ENCODE measurements at places on chromosomes 1 and 21.

- no peak for DNase-seq
Measured at GRCh38 chr1:23664837-23665795, 26.5 kb upstream of the RPL11 start.

- no peak for DNase-seq
Measured at GRCh38 chr1:110173466-110174105, 23.3 kb downstream of the SLC6A17 start.

DNA sequence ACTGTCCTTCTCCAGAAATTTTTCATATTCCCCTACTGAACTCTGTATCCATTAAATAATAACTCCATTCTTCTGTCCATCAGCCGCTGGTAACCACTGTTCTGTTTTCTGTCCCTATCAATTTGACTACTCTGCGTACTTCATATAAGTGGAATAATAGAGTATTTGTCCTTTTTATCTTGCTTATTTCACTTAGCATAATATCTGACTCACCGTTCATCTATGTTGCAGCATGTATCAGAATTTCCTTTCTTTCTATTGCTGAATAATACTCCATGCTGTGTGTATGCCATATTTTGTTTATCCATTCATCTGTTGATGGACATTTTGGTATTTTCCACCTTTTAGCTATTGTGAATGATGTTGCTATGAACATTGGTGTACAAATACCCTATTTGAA, 71.9 kb downstream of the CEP350 start:
- no peak for DNase-seq

DNA sequence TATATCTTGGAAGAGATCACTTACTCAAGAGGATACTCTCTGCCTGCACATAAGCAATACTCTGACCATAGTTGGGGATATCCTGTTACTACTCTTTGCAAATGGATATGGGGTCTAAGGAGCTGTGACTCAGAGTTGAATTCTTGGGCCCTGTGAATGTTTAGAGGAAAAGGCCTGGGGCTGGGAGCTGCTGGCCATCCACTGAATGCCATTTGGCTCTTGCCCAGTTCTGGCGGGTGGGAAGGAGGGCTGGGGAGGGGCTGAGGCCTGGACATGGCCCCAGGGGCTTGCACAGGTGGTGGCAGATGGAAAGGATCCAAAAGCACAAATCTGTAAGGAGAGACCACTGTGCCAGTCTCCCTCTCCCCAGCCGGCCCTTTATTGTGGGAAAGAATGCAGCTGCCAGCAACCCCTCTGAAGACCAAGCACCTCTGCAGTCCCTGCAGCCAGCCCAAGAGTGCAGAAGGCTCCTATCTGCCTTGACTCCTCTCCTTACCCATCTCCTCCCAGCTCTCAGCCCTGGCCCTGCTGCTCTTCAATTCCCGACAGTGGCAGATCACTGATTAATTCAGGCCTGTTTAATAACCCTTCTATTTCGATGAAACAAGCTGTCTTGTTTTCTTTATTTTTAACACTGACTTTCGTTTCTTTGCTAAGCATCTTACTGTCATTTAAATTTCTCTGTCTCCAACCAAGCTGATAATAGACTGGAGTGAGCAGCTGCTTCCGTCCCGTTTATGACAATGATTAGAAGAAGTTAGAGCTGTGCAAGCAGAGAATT, 12.1 kb downstream of the PLXNA2 start:
- peak; percentile 46 for DNase-seq

DNA sequence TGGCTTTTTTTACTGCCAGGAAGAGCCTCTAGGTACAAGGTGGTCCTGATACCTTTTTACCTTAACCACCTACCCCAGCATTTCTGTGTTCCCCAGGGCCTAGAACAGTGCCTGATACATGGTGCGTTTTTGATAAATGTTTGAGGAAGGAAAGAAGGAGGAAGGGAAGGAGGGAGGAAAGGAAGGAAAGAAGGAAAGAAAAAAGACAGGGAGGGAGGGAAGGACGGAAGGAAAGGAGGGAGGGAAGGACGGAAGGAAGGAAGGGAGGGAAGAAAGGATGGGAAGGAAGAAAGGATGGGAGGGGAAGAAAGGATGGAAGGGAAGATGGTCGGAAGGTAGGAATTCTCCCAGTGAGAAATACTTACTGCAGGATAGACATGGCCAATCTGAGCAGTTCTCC, 12.0 kb upstream of the MAGOH start:
- DNase-seq: no peak

GRCh38 chr1:173122344-173122935, 71.7 kb upstream of the TNFSF18 start:
- DNase-seq: no peak

GRCh38 chr1:204503122-204503912, 8.7 kb upstream of the PIK3C2B start:
- DNase-seq: no peak

DNA sequence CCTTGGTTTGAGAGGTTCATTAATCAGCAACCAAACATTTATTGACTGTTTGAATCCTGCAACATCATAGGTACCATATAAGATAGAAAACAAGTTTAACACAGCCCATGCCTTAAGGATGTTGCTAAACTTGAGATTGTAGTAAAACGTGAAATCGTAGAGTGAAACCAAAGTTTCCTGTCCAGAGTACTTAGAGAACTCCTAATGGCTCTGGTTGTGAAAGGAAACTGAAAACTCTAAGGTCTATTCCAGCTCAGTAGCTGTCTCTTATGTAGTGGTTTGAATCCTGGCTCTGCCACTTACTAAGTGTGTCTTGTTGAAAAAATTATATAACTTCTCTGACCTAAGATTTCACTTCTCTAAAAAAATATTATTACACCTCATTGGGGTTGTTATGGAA, 310.9 kb downstream of the NTNG1 start:
- DNase-seq: no peak

DNA sequence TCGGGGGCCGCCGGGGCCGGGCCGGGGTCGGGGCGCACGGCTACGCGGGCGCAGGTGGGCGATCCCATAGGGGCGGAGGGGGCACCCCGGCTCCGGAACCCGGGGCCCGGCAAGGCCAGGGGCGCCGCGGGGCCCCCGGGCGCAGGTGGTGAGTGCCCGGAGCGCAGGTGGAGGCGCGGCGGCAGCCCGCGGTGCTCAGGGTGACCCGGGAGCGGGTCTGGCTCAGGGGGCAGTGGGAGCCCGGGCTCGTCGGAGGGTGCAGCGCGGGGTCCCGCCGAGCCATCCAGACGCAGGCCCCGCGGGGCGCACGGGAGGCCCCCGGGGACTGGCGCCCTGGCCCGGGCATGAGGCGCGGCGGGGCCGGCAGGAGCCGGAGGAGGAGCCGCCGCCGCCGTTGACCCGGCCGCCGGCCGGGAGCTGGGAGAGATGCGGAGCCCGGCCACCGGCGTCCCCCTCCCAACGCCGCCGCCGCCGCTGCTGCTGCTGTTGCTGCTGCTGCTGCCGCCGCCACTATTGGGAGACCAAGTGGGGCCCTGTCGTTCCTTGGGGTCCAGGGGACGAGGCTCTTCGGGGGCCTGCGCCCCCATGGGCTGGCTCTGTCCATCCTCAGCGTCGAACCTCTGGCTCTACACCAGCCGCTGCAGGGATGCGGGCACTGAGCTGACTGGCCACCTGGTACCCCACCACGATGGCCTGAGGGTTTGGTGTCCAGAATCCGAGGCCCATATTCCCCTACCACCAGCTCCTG, 489 bp downstream of the CELSR2 start:
- DNase-seq: no peak

- no peak for DNase-seq
Measured at GRCh38 chr1:93344886-93345632, 648 bp upstream of the DR1 start.

- no peak for DNase-seq
Measured at GRCh38 chr1:5856246-5856815, 135.9 kb downstream of the NPHP4 start.

- no peak for DNase-seq
Measured at GRCh38 chr1:245276445-245276844, 121.7 kb downstream of the KIF26B start.

DNA sequence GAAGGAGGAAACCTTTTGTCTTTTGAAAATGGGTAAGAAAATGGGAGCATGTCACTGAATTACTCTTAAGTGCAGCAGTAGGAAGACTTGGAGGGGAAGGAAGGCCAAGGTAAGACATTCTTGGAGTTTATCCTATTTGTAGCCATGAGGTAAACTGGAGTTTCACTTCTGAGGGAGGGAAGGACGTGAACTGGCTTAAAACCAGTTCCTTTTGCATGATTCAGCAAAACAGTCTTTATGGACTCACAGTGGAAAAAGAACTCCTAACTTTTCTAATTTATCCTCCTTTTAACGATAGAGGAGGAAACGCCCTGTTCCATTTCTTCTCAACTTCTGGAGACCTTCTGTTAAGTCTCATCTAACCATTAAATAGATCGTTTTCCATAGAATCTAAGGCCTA, 2.5 kb downstream of the PRDX6 start:
- no peak for DNase-seq

DNA sequence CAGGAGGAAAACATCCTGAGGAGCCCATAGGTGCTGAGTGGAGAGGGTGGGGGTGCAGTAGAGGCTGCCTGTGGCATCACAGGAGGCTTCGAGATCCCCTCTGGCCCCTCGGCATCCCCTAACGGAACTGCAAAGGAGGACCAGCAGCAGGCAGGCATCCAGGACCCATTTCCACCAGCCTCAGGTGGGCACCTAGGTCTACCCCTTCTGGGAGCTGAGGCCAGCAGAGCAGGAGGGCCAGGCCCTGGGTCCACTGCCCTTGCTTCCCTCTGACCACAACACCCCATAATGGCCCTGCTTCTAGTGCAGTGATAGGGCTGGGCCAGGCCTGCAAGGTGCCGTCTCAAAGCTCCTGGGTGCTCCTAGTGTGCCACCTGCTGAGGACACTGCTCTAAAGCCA, 723.0 kb downstream of the PTPRU start:
- no peak for DNase-seq

DNA sequence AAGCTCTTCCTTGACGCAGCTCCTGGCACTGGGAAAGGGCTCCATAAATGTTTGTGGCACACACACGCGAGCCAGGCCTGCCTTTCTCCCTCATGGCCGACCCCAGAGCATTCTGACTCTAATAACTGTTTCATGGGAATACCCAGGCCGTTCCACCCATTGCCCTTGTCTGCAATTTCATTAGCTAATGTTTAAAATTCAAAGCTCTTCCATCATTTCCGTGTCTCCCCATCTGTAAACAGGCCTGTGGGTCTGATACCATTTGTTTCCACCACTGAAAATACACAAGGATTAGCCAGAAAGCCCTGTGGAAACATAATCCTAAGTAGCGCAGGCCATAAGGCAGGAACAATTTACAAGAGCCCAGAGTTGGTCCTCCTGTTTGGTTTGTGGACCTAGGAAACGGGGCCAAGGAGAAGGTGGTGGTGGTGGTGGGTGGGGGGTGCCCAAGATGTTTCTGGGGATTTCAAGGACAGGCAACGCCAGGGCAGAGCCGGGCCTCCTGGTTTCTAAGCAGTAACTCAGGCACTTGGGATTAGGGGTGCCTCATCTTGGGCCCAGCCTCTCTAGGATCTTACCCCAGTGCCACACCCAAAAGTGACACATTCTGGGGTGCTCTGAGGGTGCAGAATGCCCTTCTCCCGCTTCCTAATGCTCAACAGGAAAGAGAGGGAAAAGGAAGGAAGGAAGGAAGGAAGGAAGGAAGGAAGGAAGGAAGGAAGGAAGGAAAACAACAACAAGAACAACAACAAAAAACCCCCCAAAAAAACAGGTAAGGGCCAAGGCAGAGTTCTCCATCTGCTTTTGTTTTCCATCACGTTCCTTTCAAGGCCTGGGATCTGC, 79.4 kb downstream of the SSBP3 start:
- no peak for DNase-seq

DNA sequence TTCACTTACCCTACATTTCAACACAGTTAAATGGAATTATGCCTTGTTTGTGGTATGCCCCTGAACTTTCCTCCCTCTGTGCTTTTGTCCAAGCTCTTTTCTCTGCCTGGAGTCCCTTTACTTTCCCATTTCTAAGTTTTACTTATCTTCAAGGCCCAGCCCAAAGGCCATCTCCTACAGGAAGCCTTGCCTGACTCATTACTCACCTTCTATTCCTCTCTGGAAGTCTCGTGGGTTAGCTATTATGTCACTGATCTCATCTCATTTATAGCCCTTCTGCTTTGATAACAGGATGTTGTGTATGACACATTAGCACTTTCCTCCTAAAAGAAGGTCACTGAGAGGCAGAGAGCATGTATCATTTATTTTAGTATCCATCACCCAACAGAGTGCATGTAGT, 78.8 kb upstream of the CD1D start:
- DNase-seq: peak; percentile 54

GRCh38 chr1:59204001-59204400, 92.9 kb upstream of the FGGY start:
- DNase-seq: no peak

DNA sequence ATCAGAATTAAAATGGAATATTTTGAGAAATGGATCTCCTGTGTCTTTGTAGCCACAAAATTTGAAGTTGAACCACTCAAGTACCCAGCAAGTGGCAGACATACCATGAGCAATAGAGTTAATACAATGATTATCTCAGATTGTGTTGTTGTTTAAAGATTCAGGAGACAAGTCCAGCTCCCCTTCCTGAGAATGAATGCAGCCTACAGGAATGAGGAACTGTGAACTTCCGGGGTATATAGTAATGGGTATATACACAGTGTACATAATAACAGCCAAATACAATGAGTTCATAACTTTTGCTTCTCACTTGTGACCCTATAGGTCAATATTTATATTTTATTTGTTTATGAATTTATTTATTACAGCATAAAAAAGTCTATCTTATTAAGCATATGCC, 445.0 kb downstream of the SETD4 start:
- DNase-seq: no peak

- no peak for DNase-seq
Measured at GRCh38 chr21:43744725-43745124, 25.8 kb downstream of the PDXK start.

DNA sequence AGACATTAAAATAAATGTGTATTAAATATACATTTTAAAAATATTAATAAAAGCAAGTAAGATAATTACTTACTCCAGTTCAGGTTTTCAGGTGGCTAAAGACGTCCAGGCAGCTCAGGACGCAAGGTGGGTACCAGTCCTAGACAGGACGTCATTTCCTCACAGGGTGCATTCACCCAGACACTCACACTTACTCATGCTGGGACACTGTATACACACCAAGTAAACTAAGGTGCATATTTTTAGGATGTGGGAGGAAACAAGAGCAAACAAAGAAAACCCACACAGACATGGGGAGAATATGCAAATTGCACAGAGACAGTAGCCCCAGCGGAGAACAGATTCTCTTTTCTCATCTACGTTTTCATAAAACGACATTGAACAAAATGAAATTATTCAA, 457.9 kb downstream of the BRINP3 start:
- no peak for DNase-seq

DNA sequence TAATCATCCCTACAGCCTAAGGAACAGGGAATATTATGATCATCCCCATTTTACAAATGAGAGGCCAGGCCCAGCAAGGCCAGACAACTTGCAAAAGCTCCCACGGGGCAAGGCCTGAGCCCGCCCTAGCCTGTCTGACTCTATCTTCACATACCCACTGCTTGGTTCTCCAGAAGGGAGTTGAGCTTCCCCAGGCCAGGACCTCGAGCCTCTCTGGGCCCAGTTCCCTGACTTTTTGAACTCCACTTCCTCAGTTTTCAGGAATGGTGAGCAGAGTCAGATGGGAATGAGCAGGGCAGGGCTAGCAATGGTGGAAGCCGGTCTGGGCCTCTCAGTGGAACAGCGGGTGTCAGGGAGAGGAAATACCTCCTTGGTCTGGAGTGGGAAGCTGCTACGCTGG, 39.3 kb downstream of the CACNA1S start:
- no peak for DNase-seq

GRCh38 chr1:177665935-177666334, 303.9 kb downstream of the SEC16B start:
- DNase-seq: no peak

Measured in HFF-Myc (cell line).